ENCODE measurements at places on chromosomes 7 and 10. TPM values are rescaled to one million over a fixed set of nuclear protein-coding genes. Genes with fewer than 3 reads are reported as not detected.

DNA sequence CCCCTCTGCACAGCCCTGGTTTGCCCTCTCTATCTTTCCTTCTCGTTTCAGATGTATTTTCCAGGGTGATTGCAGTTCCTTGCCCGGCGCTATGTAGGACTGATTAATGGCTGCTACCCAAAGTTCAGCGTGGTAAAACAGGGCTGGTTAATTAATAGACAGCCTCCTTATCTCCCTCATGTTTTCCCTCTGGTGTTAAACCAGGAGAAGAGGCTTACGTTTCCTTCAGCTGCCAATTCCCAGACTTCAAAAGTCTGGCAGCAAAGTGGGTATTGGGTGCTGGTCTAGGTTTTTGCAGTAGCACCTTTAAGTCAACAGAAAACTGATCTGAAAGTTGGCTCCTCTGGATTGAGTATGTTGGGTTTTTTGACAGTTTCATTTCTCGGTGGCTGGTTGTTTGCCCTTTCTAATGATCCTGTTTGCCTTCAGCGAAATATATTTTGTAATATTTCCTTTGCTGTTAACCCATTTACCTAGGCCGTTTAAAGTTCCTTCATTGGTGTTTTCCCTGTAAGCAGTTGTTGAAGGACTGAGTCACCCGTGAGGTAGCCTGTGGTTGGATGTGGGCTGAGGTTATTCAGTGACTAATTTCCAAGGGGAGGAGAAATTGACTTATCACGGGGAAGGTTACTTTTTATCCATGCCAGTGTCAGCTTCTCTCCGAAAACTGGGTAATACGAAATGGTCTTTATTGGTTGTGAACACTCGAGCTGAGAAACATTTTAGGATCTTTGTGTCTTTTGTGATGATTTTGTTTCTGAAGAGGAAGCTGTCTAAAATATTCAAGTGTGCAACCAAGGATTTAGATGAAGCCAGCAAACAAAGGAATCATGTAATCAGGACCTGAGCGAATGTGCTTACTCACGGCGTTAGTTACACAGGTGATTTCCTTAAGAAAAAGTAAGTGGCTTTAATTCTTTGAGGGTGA, 257.2 kb downstream of the KIAA1217 start:
- DNase-seq, result no peak

DNA sequence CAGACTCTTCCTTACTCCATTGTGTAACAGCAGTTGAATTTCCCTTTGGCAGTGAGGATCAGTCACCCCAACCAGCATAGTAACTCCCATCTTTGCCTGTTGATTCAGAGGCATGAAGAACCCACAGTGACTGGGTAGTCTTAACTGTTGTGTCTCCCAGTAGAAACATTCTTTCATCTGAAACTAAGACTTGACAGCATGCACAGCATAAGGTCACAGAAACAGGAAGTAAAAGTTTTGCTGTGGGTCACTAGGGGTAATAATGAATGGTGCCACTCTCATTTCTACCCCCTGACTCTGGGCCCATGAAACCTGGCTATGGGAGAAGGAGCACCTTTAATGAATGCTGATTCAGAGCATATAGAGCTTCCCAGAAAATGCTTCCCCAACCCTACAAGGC, 8.3 kb upstream of the FRMPD2 start:
- no peak for DNase-seq

DNA sequence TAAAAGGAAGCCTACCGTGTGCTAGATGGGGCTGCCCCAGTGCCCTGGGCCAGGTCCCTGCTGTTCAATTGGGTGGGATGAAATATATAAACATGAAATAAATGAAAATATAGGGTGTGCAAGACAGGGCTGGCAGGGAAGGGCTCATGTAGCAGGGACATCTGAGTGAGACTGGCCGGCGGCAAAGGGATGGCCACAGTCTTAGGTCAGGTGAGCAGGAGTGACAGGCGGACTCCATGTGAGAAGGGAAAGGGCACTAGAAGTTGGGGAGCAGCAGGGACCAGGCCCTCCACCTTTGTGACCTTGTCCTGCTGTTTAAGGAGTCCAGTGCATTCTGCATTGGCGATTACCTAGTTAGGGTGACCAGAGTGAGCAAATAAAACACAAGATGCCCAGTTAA, 207.6 kb upstream of the ZNF32 start:
- no peak for DNase-seq

GRCh38 chr7:44537442-44537841, 3.7 kb downstream of the NPC1L1 start:
- DNase-seq, result no peak

DNA sequence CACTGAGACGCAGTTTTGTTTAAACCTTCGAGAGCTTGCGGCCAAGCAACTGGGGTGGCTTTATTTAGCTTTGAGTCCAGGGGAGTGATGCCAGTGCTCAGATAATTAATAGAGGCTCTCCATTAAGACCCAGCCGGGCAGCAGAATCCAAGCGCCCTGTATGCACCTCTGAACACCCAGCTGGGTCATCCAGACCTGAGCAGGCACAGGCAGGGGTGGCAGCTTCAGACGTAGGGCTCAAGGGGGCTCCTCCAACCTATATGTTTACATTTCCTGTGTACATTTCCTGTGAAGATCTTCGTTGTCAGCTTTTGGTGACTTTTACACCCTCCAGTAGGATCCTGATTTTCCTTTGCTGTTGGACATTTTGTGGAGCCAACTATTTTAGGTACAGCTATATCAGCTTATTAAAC, 719.5 kb downstream of the LRMDA start:
- no peak for DNase-seq

TSPAN12 gene
- total RNA-seq, result not detected

DNA sequence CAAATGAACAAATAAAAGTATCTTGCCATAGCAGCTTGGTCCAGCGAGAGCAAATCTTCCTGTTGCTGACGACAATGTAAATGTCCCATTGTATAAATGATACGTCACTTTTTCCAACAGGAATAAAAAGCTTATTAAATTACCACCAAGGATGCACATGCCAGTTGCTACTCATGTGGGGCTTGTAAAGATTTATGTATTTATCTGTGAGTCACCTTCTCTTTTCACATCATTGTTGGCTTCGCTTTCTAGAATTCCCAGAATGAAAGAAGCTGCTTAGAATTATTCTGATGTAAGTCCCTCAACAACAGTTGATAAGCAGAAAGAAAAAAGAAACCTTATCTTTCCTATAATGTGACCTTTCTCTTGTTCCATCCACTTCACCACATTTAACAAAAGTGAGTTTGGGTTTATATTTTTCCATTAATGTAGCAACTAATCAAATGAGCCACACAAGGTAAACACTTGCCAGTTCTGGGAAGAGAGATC, 22.4 kb downstream of the DNAJC12 start:
- no peak for DNase-seq

DNA sequence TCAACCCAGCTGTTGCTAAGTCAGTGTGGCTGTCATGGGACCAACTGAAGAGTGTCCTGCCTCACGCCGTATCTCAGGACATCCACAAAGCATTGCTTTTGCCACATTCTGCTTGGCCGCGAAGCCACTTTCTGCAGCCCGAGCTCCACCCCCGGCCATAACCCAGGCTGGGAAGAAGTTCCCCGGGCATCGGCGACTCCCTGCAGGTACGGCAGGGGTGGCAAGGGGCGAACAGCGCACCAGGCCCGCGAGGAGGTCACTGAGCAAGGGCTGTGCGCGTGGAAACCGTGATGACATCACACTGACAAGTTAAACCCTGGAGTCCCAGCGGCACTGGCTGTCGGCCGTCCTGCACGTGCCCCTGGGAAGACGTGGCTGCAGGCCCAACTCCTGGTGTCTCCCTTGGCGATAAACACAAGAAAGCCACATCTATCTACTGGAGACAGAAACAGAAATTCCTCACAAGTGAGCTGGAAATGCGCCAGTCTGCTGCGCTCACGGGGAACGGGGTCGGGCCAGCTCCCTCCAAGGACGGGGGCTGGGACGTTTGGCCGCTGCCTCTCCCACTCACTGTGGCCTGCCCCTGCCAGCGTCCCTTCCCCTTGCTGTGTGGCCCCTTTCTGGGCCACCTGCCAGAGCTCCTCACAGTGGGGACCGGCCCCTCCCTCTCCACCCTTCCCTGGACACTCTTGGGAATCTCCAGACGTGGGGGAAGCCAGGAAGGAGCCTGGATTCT, 326.3 kb downstream of the DNAJB6 start:
- no peak for DNase-seq

DNA sequence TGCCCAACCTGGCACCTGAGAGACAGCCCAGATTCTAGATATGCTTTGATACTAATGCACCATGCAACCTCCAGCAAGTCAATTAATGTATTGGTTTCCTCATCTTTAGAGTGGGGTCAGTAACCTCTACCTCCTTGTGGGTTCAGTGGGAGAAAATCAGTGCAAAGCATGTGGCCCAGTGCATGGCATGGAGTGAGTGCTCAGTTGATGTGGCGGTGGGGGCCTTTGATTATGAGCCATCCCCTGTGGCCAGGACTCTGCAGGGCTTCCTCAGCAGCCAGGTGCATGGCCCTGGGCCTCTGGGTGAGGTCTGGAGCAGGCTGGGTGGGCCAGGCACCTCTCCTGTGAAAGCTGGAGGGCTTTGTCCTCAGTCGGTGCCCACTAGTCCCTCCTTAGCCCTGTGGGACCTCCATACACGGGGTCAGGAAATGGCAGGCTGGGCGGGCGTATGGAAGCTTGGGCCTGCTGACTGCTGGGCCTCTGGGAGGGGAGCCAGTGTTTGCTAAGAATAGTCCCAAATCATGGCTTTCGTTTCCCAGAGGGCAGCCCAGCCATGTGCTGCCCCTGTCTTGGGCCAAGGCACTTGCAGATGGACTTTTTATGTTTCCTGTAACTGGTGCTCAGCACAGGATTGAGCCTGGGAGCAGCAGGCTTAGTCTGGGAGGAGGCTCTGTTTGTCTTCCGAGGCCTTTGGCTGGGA, 3.4 kb downstream of the PALD1 start:
- DNase-seq, result no peak

FXYD4 gene
- not detected for total RNA-seq

GRCh38 chr10:25174461-25175230, at the start of gene GPR158:
Gene GPR158 (plus strand): TSS chr10:25175001. CDS start chr10:25175421, 420 bp downstream.
- DNase-seq, result no peak

DNA sequence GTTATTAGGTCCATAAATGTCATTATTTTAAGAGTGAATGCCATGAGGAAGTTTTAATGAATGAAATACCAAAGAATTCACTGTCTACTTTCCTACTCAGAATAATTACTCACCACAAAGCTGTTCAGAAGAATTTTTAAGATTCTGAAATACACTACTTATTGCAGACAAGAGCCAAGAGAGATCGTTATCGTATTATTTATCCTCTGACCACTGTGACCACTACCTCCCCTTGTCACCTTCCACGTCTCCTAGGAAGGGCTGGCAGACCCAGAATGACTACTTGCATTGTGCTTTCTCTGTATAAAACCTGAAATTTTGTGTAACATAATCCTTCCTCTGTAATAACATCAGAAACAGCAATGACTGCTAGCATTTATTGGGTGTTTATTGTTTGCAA, 81.9 kb downstream of the ABCB5 start:
- no peak for DNase-seq

DNA sequence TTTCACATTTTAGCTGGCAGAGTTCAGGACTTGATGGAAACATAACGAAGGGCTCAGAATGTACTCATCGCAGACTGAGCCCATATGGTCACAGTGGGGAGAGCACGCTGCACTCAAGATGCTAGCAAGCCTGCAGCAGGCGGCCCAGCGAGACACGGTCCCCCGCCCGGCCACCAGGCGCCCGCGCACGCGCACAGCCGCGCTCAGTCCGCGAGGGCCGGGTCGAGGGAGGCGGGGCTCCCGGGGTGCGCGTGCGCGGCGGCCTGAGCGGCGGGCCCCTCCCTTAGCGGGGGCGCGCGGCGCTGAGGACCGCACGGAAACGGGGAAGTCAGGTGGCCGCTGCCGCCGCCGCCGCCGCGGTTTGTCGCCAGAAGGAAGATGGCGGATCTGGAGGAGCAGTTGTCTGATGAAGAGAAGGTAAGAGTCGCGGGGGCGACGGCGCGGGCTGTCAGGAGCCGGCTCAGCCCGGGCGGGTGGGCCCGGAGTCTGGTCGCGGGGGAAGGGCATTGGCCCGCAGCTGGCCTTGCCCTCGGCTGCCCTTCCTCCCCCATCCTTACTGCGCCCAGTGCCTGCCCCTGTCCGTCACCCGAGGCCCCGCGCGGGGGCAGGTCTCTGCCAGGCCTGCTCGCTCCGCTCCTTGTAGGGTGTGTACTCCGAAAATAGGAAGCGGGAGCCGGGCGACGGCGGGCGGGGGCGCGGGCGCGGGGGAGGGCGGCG, at the start of gene CAPZA2:
TSS of gene CAPZA2 (plus strand) at position 354 of the 717 bp plus-strand sequence. CDS start at position 379, 25 bp downstream.
- peak; percentile 97 for DNase-seq

DNA sequence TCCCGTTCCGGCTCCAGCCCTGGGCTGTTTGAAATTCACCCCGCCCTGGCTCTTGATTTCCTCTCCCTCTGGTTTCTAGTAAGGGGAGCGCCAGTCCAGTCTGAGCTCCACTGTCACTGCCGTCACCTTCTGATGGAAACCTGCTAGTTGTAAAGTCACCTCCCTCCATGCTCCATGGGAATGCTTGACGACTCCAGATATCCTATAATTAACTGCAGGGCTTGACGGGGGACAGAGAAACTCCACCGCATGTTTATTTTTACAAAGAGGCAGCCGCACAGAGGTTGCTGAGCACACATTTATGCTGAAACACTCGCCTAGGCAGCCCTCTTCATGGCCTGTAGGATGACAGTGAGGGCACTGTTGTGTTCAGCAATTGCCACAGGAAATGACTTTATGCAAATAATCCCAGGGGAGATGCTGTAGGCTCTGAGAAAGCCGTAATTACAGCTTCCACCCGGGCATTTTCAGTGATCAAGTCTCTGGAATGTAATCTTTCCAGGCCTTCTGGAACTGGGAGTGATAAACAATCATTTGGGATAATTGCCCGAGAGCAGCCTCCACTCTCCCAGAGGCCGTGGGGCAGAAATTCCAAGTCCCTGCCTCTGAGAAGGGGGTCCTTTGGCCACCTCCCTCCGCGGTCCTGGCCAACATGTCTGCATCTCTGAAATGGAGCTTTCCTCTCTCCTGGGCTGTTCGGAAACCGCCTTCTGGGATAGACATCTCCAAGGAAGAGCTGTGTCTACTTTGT, 300.5 kb downstream of the KLF6 start:
- peak; percentile 58 for DNase-seq

DNA sequence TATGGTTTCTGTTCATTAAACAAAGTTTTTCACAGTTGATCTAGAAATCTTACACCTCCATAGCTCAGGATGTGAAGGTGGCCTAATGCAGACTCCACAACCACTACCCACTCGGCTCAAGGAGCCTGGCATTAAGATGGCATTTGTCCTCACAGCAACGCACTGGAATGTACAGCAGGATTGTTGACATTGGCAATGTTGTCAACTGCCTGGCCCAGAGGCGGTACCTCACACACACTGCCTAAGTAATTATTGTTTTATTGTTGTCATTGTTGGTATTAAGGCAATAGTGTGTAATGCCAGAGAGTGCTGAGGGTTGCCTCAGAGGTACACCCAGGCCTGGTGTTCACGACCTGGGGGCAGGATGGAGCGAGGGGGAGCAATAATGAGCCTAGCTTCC, 38.3 kb downstream of the LRRC18 start:
- no peak for DNase-seq

LBX1 gene
- not detected for total RNA-seq

DNA sequence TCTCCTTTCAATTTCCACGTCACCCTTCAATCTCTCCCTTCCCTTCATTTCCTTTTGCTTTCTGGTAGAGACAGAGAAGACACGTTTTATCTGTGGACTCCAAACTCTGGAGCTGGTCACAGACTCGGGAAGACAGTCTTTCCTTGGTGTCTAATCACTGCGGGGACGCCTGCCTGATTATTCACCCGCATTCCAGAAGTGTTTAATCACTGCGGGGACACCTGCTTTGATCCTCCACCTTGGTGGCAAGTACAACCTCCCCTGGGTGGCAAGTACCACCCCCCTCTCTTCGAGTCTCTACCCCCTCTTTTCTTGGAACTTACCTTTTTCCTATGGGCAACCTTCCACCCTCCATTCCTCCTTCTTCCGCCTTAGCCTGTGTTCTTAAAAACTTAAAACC, 15.3 kb upstream of the LRRC61 start:
- DNase-seq, result no peak

- no peak for DNase-seq
Measured at GRCh38 chr7:16875861-16876260, 5.9 kb downstream of the AGR3 start.
